ENCODE measurements at places on chromosomes 12 and 14.

DNA sequence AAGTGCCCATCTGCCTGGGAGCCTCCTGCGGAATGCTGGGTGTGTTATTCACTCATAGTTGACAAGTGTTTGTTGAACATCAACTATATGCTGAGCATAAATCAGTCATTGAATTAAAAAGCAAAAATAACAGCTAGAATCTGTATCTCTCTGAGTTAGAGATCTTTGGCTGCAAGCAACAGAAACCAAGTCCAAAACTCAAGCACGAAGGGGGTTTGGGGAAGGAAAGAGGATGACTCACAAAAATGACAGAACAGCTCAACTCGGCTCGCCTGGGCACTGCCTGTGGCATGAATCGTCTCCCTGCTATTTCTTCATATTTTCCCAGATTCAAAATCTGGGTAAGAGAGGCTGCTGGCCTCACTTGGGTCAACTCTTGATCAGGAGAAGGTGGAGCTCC lies 72.6 kb upstream of the NCOR2 start:
- no peak for DNase-seq

DNA sequence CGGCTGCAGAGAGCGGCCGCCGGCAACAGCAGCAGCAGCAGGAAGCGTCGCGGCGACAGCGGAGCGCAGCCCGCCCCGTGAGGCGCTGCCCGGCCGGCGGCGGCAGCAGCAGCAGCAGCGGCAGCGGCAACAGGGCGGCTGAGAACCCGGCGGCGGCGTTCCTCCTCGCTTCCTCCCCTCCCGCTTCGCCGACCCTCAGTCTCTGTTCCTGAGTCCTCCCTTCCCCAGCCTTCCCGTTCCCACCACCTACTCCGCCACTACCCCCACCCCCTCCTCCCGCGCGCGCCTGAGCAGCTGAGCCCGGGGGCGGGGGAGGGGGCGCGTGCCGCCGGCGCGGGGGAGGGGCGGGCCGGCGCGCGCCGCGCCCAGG lies 310 bp downstream of the BICDL1 start:
- no peak for DNase-seq

DNA sequence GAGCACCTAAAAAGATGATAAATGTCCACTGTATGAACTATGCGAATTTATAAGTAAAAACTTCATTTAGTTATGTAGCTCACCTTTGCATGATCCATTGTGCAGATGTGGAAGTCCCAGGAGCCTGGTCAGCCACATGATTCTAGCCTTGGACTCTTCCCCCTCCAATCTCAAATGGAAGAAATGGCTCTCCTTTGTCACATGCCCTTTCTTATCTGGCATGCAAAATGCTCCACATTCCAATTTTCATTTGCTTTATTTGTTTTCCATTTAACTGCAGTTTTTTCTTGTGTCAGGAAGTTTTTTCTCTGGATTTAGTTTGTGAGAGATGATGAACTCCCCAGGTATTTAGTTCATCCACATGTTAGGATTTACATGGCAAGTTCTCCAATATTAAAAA lies 73.8 kb downstream of the DYRK2 start:
- DNase-seq = no peak

- no peak for DNase-seq
Observed at GRCh38 chr12:96238336-96239047, 44.3 kb downstream of the ELK3 start.

GRCh38 chr14:57835766-57836165 lies 30.1 kb downstream of the SLC35F4 start:
- DNase-seq = no peak

- DNase-seq = no peak
Observed at GRCh38 chr12:18794000-18794399, 56.1 kb downstream of the CAPZA3 start.

- DNase-seq = no peak
Observed at GRCh38 chr12:26323673-26324072, 128.3 kb downstream of the SSPN start.

GRCh38 chr12:65838330-65838976 lies 14.2 kb downstream of the HMGA2 start:
- DNase-seq = no peak

Data from K562 (cell line).